Renal cortex interstitium (tissue), 15 donors: ENCODE measurements at places on chromosomes 1 and 21. TPM values are rescaled to one million over a fixed set of nuclear protein-coding genes. Genes with fewer than 3 reads are reported as not detected.

- DNase-seq = no peak
These were observed 8.7 kb downstream of the GNAT2 start for GRCh38 chr1:109610609-109611307.

DNA sequence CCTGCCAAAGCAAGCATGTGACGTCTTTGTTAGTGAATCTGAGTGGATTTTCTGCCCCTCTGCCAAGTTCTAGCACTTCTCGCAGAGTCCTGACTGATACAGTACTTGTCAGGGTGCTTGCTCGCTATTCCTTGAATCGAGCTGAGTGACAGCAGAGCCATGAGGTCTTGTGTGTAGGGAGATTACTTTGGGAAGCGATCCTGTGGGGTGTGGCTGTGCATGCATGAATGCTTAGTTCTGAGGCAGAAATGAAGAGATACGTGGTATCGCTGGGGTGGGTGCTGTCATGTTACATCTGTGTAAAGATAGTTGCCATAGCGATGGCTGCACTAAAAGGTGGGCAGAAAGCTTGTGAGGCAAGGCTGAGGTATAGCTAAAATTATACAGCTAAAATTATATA lies 19.3 kb upstream of the DNAJC28 start:
- no peak for DNase-seq

GRCh38 chr1:45787905-45788304 lies 15.5 kb upstream of the MAST2 start:
- no peak for DNase-seq

GRCh38 chr1:2492091-2492490 lies 16.0 kb downstream of the PLCH2 start:
- DNase-seq = no peak

DNA sequence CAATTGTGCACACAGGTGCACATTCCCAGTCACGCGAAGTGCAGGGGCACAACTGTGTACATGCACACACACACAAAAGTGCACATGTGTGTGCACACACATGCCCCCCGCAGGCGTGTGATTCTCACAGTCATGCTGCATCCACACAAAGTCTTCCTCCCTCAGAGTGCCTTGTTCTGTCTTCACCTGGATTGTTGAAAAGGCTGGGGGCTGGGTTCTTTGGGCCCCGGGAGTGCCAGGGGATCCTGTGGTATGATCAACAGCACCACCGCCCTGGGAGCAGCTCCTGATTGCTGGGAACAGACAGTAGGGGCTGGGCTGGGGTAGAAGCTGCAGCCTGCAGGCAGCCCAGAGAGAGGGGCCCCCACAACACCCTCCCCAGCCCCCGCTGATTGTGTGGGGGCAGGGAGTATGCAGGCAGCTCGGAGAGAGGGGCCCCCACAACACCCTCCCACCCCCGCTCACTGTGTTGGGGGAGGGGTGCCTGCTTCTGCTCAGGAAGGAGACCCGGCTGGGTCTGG lies 3.4 kb downstream of the COL18A1 start:
- no peak for DNase-seq

- no peak for DNase-seq
These were observed 6.4 kb downstream of the TGFB2 start for GRCh38 chr1:218351391-218352074.

- no peak for DNase-seq
These were observed 57.9 kb downstream of the LACTBL1 start for GRCh38 chr1:22914633-22915217.

DNA sequence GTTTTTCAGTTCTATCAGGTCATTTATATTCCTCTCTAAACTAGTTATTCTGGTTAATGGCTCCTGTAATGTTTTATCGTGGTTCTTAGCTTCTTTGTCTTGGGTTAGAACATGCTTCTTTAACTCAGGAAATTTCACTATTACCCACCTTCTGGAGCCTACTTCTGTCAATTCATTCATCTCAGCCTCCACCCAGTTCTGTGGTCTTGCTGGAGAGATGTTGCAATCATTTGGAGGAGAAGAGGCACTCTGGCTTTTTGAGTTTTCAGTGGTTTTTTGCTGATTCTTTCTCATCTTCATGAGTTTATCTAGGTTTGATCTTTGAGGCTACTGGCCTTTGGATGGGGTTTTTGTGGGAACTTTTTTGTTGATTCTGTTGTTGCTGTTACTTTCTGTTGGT lies 213.0 kb downstream of the BRINP2 start:
- no peak for DNase-seq

GRCh38 chr1:18077657-18078215 lies 29.9 kb upstream of the IGSF21 start:
- no peak for DNase-seq

DNA sequence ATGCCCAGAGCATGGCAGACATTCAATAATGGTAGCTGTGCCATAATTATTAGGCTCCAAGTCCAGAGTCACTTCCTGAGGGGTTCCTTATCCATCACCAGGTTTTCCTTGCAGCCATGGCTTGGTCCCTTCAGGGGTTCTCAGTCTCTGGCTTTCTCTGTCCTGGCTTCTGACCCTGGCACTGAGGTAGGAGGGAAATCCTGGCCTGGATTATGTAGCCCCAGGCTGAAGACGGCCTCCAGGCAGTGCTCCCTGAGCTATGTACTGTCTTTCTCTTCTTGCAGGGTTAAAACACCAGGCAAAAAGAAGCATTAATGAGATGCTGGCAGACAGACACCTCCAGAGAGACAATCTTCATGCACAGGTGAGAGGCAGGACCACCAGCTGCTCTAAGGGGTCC lies 9.5 kb upstream of the PADI3 start:
- DNase-seq = peak; percentile 92

- DNase-seq = no peak
These were observed 89.4 kb downstream of the ABCA4 start for GRCh38 chr1:94031591-94031990.

- DNase-seq = no peak
These were observed 3.3 kb upstream of the IL23R start for GRCh38 chr1:67162954-67163353.

DNA sequence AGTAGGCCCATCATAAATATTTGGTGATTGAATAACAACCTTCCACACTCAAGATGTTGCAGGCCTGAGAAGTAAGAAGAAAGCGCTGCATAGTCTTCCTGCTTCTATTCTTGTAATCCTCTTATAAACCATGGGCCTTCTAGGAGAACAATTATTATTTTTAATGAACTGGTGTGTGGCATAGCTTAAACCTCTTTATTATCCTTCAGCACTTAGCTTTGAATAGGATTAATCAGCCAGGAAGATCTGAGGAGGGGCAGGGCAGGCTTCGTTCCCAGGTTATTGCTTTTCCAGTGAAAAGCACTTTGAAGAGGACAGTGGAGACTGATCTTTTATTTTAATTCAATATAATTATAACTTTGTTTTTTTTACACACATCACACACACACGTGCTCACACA lies 42.3 kb downstream of the KIF26B start:
- no peak for DNase-seq

DNA sequence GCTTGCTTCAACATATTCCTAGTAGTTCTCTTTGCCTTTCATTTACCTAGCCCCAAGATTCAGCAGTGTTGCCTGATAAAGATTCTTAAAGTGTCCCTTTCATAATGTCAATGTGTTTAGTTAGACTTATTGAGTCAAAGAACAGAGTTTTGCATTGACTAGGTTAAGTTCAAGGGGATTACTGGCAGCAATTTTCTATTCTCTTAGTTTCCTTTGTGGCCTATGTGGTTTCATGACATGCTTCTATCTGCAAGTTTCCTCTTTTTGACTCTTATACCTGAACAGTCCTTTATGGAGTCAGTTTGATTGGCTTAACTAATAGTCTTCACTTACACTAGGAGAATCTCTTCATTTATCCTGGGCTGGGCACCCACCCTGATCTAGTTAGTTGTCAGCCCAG lies 151.3 kb downstream of the ADGRL4 start:
- no peak for DNase-seq

GRCh38 chr1:163083690-163084089 lies 14.5 kb downstream of the RGS4 start:
- DNase-seq = no peak

DNA sequence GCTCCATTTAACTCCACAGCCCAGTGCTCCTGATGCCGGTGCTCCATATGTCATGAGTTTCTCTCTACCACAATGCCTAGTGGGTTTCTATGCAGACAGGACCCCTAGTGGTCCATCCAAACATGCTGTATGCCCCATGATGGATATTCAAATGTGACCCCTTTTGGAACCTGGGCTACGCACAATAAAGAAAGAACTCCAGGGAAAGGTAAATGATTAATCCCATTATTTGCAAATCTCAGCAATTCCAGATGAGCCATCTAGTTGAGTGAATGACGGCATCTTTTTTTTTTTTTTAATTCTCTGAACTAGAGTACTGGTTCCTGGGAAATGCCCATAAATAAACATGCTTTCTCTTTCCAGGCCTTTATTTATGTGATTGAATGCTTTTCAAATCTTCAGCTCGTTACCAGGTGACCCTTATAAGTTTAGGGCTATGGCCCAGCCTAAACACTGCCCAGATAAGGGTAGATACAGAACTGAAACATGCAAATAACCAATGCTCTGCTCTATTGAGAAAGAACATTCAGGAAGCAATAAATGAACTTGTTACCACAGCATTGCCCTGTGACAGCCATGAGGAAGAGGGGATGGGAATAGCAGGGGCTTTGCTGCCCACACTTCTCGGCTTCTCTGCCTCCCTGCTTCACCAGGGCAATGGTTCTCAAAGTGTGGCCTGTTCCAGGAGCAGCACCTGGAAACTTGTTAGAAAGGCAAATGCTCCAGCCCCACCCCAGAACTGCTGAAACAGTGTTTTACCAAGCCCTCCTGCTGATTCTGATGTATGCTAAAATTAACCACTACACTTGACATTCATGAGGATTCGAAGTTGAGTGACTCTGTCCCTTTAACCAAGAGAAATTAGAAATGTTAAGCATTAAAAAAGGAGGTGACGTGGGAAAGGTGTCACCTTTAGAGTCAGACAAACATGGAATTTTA lies 151.7 kb downstream of the SEC16B start:
- no peak for DNase-seq

DNA sequence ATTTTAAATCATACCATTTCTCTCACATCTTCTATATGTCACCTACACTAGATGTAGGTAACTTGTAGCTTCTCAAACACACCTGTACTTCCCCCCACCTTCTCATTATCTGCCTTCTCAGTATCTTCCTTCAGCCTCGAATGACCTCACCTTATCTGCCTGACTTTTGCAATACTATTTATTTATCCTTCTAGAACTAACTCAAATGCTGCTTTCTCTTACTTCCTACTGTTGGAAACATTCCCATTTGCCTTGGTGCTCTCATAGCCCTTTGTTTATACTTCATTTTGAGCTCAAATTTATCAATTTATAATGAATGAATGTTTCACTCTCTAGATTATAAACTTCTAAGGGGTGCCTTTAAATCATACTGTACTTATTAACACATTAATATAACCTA lies 50.4 kb upstream of the KIAA1614 start:
- no peak for DNase-seq

DNA sequence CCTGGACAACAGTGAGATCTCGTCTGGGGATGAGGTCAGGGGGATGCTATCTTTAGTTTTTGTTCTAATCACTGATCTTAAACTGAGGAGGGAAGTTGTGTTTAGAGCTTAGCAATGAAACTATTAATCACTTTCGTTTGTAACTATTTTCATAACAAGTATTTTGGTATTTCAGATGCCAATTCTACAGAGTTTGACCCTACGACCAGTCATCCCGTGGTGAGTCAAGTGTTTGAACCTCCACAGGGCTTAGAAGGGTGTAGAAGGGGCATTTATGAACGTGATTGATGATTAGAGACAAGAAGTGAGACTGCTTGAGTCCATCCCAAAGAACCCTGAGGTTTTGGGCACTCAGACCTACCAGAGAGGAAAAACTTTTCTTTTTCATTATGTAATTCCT lies 15.6 kb downstream of the SLFNL1 start:
- no peak for DNase-seq

GRCh38 chr21:39479814-39480182 lies 28.0 kb downstream of the SH3BGR start:
- no peak for DNase-seq

- DNase-seq = no peak
These were observed 86.9 kb downstream of the STUM start for GRCh38 chr1:226635456-226635941.

GRCh38 chr1:150162862-150163706 lies 13.4 kb downstream of the PLEKHO1 start:
- DNase-seq = peak; percentile 93

DNA sequence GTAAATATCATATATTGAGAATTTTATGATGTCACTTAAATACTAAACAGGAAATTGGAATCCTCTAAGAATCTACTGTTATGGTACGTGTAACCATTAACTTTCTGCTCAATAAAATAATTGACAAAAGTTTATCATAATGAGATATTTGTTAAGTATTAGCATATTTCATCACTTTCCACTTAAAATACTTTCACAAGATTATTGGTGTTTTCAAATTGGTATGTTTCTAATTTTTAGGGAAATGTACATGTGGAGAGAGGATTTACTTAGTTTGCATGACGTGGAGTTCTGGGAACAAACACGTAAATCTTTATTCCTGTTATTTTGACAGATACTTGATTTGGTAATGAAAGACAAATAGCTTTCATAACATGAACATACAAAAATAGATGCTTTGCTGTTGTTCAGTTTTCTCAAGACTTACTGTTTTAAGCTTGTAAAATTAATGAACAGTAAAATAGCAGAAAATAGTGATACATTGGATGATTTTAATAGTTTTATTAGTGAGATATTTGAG lies 1.6 kb downstream of the SRSF11 start:
- DNase-seq = no peak

- no peak for DNase-seq
These were observed 16.1 kb downstream of the NOC2L start for GRCh38 chr1:942864-943533.

DNA sequence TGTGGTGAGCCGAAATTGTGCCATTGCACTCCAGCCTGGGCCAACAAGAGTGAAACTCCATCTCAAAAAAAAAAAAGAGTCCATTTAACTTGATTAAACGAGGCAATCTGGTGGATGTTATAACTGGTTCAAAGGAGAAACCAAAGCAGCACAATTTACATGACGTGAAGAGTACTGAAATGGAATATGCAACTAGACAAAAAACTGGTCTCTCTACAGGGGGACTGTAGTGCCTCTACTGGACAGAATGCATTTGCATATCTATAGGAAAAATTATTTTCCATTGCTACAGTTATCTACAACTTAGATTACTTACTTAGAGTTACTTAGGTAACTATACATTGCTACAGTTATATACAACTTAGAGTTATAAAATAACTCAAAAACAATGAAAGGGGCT lies 2.7 kb upstream of the CAPN2 start:
- DNase-seq = no peak

The NHLH1 gene
- polyA plus RNA-seq = 0.24 TPM

The AQP10 gene
- polyA plus RNA-seq = 0.14 TPM

The ALPL gene
- 41.4 TPM for polyA plus RNA-seq

The CHIT1 gene
- polyA plus RNA-seq = 0.41 TPM

The LDLRAD1 gene
- not detected for polyA plus RNA-seq

The OLIG2 gene
- not detected for polyA plus RNA-seq

The MAP3K21 gene
- 24.6 TPM for polyA plus RNA-seq

The SNIP1 gene
- 14.6 TPM for polyA plus RNA-seq

The DENND2D gene
- polyA plus RNA-seq = 15.1 TPM

The CFH gene
- polyA plus RNA-seq = 26.1 TPM

The AVPR1B gene
- polyA plus RNA-seq = 0.95 TPM

The PKP1 gene
- polyA plus RNA-seq = 0.08 TPM

The SH3BGR gene
- 2.9 TPM for polyA plus RNA-seq

The TAL1 gene
- 5.2 TPM for polyA plus RNA-seq

The JAM2 gene
- 12.4 TPM for polyA plus RNA-seq

The NUP133 gene
- polyA plus RNA-seq = 49.6 TPM
